CMK (cell line): ENCODE measurements at places on chromosomes 7 and 10.

DNA sequence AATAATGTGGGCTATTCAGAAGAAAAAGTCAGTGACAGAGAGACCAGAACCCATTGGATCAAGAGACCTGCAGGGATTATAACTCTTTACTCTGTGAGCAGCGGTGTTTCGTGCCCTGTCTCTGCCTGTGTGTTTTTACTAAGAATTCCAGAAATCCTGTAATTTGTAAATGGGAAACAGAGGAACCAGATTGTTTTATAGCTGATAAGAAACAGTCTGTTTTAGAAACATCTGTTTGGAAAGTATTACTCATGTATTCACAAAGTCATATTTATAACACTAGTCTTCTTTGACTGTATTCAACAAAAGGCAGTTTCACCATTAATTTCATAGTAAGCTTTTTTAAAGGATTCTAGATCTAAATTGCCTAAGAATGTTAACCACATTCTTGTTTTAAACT is 30.0 kb upstream of the VDAC2 start:
- DNase-seq = no peak

GRCh38 chr10:43215758-43216455 is 51.0 kb downstream of the RASGEF1A start:
- DNase-seq = no peak

GRCh38 chr7:107661081-107661864 is 645 bp downstream of the SLC26A4 start:
- no peak for DNase-seq

DNA sequence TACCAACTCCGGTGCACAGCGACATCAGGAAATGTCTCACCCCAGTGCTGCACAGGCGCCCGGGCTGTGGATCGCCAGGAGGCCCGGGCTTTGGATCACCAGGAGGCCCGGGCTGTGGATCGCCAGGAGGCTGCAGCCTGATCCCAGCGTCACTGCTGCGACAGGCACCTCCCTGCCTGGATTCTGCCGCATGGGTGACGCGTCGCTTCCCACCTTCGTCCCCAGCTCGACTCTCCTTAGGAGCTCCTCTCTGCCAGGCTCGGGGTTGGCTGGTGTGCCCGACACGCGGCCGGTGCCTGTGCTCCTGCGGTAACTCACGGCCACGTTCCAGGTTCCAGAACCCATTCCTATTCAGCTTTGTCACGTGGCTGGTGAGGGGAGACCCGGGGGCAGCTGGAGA is 257.5 kb downstream of the DNAJB6 start:
- DNase-seq = no peak

GRCh38 chr7:133398506-133398905 is 145.6 kb downstream of the EXOC4 start:
- no peak for DNase-seq

DNA sequence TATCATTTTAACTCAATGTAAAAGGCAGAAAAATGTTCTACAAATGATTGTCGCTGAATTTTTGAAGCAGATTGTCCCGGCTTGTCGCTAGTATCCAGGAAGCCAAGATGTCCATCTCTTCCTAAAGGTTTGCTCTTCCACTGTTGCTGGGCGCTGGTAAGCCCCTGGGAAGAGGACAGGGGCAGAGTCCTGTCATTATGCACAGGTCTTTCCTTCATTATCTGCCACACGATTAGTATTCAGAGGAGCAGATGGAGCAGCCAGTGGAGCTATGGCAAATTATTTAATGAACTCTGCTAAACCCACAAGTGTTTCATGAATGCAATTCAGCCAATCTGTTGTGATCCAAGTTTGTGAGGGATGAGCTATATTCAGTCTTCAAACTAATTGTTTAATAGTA is 499.1 kb upstream of the NRP1 start:
- no peak for DNase-seq

DNA sequence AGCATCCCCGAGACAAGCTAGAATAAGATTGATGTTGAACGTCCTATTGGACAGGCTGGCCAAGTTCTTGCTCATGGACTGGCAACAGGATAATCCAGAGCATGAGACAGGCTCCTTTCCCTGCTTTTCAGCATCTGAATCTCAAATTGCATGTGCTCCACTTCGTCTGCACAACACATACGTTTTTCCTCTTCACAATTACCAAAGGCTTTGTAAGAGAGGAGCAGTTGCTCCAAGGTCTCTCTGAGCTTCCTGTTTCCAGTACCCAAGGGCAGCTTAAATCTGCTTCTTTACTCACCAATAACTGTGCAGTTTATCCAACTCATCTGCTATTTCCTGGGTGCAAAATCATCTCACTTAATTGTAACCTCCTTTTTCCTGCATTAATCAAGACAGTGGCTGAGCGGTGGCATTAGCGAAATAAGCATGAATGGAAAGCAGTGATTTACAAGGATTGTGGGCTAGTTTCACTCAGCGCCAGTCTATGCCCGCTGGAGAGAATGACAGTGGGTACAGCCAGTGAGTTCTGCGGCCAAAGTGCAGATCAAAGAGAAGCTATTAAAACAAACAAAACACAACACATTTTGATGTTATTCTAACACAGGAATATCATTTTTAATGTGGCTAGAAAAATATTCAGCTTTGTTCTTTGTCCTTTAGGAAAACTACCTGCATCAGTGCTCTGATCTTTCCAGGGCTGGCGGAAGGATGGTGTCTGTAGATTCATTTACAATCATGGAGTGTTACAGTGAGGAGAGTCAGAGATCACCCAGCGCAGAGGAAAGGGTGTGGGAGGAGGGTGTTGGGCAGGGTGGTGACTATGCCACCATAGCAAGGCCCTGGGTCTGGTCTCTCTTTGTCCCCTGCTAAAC is 79.8 kb downstream of the CHN2 start:
- no peak for DNase-seq

DNA sequence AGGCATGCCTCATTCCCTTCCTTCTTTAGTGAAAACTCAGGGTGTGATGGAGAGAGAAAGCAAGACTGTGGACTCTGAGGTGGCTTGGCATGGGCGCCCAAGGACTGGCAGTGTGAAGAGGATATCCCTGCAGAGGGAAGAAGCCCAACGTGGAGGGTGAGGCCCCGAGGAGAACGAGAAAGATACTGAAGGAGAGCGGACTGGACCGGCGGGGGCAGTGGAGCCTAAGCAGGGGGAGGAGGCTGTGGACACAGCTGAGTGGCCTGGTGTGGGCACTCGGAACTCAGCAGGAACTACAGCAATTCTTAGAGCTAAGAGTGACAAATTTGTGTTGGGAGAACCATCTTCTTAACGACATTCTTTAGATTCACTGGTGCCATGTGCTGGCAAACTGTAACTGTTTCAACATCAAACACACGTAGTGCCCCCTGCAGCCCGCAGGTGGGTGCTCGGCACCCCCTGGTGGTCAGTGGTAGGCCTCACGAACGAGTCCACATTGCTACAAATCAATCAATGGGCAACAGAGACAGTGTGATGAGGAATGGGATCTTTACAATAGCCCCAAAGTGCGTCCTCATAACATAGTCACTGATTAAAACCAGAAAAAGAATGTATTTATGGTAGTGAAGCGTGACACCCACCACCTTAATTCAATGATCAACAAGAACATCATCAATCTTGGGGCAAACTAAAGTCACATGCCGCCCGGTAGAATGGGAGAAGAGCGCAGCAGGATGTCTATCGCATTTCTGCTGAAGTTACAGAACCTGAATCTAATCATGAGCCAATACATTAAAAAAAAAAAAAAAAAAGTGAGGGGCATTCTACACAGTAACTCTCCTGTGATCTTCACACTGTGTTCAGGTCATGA is 2.0 kb upstream of the SFTPA1 start:
- peak; percentile 12 for DNase-seq

GRCh38 chr7:114857605-114858004 is 64.3 kb upstream of the MDFIC start:
- no peak for DNase-seq

DNA sequence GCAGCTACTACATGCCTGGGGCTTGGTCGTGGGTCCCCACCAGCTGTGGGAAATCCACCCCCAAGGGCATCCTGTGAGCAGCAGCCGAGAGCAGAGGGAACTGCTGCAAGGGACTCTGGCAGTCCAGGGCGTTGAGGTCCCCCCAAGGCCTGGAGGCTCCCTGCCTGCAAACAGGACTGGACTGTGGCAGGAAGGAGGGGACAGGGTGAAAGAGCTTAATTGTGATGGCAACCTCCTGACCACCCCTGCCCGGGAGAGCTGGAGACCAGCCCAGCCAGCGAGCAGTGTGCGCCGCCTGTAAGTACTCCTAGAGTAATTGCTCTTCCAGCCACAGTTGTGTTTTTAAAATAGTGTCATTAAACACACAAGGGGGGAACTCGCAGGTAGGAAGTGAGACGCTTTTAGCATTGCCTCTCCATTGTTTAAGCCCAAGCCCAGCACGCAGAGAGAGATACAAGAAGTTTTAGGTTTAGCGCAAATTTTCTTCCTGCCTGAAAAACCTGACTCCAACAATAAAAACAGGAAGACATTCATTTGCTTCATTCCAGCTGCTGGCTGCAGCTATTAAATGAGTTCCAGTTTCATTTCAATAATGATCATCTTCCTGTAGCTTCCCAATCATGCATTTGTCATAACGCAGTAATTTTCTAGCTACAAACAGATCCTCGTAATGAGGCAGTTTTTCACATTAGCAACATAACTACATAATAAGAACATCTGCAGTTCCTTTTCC is 111.1 kb downstream of the EBF3 start:
- no peak for DNase-seq

- DNase-seq = no peak
Measured at GRCh38 chr7:54689394-54690049, 69.5 kb downstream of the SEC61G start.

GRCh38 chr7:141351175-141351574 is 200.0 kb upstream of the AGK start:
- DNase-seq = no peak

GRCh38 chr10:75379212-75379724 is 22.3 kb downstream of the ZNF503 start:
- DNase-seq = no peak

DNA sequence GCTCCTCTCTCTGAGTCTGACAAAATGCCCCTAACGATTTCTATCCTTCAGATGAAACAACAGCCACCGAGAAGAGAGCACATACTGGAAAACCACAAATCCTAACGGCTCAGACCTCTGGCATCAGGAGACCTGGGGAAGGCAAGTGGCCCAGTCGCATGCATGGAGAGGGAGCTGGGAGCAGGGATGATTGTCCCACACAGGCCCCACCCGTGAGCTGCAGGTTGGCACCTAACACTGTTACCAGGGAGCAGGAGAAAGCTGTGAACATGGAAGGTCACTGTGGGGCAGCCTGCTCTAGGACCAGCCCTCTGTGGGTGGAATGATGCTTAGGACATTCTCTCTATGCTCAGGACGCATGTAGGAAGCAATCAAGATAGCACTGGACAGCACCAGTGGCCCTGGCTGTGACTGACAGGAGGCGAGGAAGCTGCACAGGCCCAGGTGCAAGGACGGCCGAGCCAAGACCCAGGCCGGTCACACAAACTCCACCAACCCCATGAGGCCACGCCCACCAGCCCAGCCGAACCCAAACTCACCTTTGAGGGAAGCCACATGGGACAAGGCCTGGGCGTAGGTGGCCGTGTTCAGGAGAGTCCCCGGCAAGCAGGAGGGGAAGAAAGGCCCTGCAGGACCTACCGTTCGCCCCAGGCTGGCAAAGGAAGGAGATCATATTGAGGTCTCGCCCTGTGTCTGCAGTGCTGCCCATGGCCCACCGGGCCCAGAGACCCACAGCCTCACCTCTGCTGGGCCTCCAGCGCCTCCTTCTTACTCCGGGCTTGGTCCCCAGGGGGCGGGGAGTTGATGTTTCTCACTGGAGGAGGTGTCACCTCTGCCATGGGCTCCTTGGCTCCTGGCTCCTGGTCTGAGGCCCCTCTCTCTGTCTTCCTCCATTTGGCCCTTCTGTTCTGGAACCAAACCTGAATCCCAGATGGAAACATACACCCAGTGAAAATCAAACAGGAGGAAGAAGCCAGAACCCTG is 9.7 kb downstream of the DRGX start:
- DNase-seq = no peak
